ENCODE measurements at places on chromosomes 3 and 15. TPM values are rescaled to one million over a fixed set of nuclear protein-coding genes. Genes with fewer than 3 reads are reported as not detected.

DPPA2 gene
- total RNA-seq: not detected

GHRL gene
- not detected for total RNA-seq

DAZL gene
- total RNA-seq: not detected

ZBED2 gene
- total RNA-seq: 0.15 TPM

AHSG gene
- 0.16 TPM for total RNA-seq

TMED3 gene
- total RNA-seq: 194 TPM

LIPC gene
- 0.16 TPM for total RNA-seq

Data from A549 treated with GW870086 at 1 μM for 4 hours (cell line).